ENCODE measurements at places on chromosomes 13 and 19. TPM values are rescaled to one million over a fixed set of nuclear protein-coding genes. Genes with fewer than 3 reads are reported as not detected.

Gene TMEM259
- 112 TPM for total RNA-seq

Gene CEACAM19
- 4.9 TPM for total RNA-seq

Gene RASAL3
- 5.9 TPM for total RNA-seq

Gene GRIN2D
- total RNA-seq, result 0.33 TPM

DNA sequence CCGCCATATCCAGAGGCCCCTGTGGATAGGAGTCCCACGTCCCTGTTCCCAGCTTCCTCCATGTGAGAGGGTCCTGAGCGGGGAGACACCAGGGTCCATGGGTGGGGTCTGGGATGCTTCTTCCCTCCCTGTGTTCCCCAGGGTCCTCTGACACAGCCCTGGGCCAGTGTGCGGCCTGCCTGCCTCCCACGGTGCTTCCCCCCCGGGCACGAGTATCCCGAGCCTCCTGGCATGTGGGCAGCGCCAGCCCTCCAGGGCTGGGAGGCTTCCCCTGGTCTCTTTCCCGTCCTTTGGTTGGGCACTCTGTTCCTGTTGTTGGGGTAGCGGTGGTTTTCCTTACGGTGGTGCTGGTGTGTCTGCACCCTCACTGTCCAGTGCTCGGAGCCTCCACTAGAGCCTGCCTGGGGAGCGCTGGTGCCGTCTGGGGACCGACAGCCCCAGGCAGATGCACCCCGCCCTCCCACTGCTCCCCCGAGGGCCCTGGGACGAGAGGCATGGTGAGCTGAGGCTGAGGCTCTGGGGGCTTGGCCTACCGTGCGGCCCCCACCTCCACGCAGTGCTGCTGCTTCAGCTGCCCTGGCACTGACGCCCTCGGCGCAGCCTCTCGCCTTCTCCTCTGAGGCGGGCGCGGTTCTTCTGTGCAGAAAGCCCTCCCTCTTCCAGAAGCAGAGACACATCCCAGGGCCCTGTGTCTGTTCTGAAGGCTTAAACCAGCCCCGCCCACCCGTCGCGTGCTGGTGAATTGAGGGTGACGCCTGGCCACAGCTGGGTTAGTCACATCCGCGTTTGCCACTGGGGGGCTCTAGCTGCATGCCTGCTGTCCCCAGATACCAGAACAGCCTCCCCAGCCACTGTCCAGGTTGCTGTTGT lies 27.9 kb downstream of the PLEKHJ1 start:
- no peak for DNase-seq

DNA sequence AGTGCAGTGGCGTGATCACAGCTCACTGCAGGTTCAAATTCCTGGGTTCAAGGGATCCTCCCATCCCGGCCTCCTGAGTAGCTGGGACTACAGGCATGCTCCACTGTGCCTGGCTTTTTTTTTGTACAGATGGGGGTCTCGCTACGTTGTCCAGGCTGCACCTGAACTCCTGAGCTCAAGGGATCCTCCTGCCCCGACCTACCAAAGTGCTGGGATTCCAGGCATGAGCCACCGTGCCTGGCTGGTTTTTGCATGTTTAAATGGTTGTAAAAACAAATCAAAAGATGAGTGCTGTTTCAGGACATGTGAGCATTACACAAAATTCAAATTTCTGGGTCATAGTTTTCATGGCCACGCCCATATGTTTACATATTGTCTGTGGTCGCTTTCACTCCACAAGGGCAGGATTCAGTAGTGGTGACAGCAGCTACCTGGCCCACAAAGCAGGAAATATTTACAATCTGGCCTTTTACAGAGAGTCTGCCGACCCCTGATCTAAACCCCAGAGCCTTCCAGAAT lies 5.3 kb downstream of the MATK start:
- DNase-seq, result no peak

All from breast epithelium (tissue), 4 donors.